Gastrocnemius medialis (tissue), 4 donors: ENCODE measurements at places on chromosomes 7 and 10. TPM values are rescaled to one million over a fixed set of nuclear protein-coding genes. Genes with fewer than 3 reads are reported as not detected.
A peak's percentile ranks its signal among the peaks of the same experiment; 100 is the strongest.

Gene FAM25G
- total RNA-seq = not detected

- H3K27me3 ChIP-seq = no peaks in the 10 kb centered on the region
- DNase-seq = no peak
- no peaks in the 10 kb centered on the region for H3K4me1 ChIP-seq
- H3K27ac ChIP-seq = no peak overlapping the region
- H3K4me3 ChIP-seq = no peak overlapping the region
Measured at GRCh38 chr10:35993591-35994515, 351.8 kb upstream of the FZD8 start.

GRCh38 chr7:27532314-27532713 is 130.4 kb downstream of the HIBADH start:
- DNase-seq = no peak
- H3K4me1 ChIP-seq = no peaks in the 10 kb centered on the region
- H3K27ac ChIP-seq = no peak overlapping the region
- H3K27me3 ChIP-seq = no peaks in the 10 kb centered on the region
- H3K4me3 ChIP-seq = no peak overlapping the region

Gene TRPV5
- not detected for total RNA-seq

GRCh38 chr10:72254813-72255568 is 18.7 kb upstream of the DDIT4 start:
- H3K36me3 ChIP-seq = no peaks in the 10 kb centered on the region
- peak overlapping the region; percentile 97 for H3K27ac ChIP-seq

DNA sequence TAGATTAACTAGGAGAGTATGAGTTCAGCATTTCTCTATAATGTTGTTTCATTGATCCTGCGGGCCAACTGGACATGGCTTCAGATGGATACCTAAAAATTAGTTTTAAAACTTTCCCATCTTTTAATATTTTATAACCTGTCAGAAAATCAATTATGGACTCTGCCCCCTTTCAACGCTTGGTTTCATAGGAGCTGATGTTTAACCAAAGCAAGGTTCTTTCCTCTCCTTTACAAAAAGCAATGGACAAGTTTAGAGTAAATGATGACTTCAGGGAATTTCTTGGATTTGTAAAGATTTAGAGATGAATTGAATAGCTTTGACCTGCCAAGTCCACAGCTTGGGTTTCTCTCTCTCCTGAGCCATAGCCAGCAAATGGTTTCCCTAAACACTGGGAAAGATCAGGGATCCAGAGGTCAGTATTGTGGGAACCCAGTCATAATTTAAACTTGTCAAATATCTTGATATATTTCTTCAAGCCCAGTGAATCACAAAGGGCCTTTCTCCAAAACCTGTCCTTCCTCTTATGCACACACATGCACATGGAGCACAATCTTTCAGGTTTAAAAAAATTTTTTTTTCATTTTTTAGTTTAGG is 177.1 kb downstream of the EVX1 start:
- no peaks in the 10 kb centered on the region for H3K4me1 ChIP-seq
- no peak overlapping the region for H3K27ac ChIP-seq
- H3K36me3 ChIP-seq = no peaks in the 10 kb centered on the region

DNA sequence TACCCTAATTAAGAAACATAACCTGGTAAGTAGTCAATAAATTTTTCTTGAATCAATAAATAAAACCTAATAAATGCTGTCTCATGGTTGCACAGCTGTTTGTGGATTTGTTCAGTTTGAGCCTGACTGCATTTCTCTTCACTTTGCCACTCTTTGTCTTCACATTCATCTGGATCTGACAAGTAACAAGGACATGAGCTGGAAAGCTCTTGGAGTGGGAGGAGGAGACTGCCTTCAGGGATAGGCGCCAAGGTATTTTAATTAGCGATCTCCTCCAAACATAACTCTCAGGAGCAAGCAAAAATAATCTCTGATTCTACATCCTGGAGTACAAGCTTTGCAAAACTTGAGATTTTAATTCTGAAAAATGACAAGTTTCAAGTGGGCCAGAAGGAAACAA is 251.0 kb downstream of the BMPER start:
- H3K36me3 ChIP-seq = no peaks in the 10 kb centered on the region
- H3K4me1 ChIP-seq = peaks cover 53% of the 10 kb centered on the region
- no peaks in the 10 kb centered on the region for H3K27me3 ChIP-seq
- H3K27ac ChIP-seq = peak overlapping the region; percentile 82

GRCh38 chr7:142482891-142483658 is 225.2 kb upstream of the PRSS58 start:
- no peak overlapping the region for H3K27ac ChIP-seq
- no peaks in the 10 kb centered on the region for H3K4me1 ChIP-seq

GRCh38 chr7:17234398-17235031 is 63.9 kb upstream of the AHR start:
- no peaks in the 10 kb centered on the region for H3K36me3 ChIP-seq
- no peaks in the 10 kb centered on the region for H3K27me3 ChIP-seq
- no peak overlapping the region for H3K27ac ChIP-seq

DNA sequence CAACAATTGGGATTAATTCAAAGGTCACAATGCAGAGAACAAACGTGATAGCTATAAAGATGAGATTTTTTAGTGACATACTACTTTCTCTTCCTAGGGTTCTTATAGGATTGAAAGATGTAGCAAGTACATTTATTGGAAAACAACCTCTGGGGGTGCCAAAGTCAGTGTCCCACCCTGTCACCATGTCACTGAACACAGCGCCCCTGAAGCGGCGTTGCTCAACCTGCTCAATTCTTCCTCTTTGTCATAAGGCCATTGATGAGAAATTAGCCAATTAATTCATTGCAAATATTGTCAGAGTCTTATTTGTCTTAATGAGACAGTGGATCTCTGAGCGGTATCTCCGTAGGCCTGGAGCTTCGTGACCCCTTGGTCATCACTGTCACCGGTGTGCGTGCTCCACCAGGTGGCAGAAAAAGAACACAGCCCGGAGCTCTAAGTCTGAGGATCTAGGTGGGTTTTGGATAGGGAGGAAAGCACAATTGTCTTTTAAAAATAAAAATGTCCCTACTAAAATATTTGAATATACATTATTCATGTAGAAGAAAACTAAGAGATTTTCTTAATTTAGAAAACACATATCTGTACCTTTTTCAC is 362.6 kb downstream of the PAXIP1 start:
- no peak overlapping the region for H3K4me3 ChIP-seq
- H3K27me3 ChIP-seq = no peaks in the 10 kb centered on the region
- no peaks in the 10 kb centered on the region for H3K36me3 ChIP-seq
- no peak overlapping the region for H3K27ac ChIP-seq

GRCh38 chr7:141960687-141961422 is 12.7 kb downstream of the TAS2R38 start:
- no peaks in the 10 kb centered on the region for H3K36me3 ChIP-seq
- DNase-seq = no peak
- no peak overlapping the region for H3K4me3 ChIP-seq
- H3K4me1 ChIP-seq = no peaks in the 10 kb centered on the region
- no peak overlapping the region for H3K27ac ChIP-seq
- no peaks in the 10 kb centered on the region for H3K27me3 ChIP-seq

Gene FAM237B
- total RNA-seq = not detected

GRCh38 chr7:138095972-138096935 is 20.0 kb downstream of the AKR1D1 start:
- no peaks in the 10 kb centered on the region for H3K4me1 ChIP-seq
- no peaks in the 10 kb centered on the region for H3K36me3 ChIP-seq
- DNase-seq = no peak
- H3K4me3 ChIP-seq = no peak overlapping the region
- H3K27me3 ChIP-seq = no peaks in the 10 kb centered on the region

GRCh38 chr7:152759949-152760853 is 649 bp downstream of the ACTR3B start:
- peaks cover 23% of the 10 kb centered on the region for H3K4me1 ChIP-seq
- DNase-seq = peak; percentile 34
- H3K4me3 ChIP-seq = peak overlapping the region; percentile 90
- H3K36me3 ChIP-seq = no peaks in the 10 kb centered on the region

Gene SORCS1
- not detected for total RNA-seq

- H3K36me3 ChIP-seq = no peaks in the 10 kb centered on the region
- H3K4me3 ChIP-seq = no peak overlapping the region
- DNase-seq = no peak
- peak overlapping the region; percentile 86 for H3K27ac ChIP-seq
Measured at GRCh38 chr7:129898502-129899160, 54.1 kb downstream of the UBE2H start.

GRCh38 chr10:102235598-102235920 is 5.8 kb downstream of the PITX3 start:
- peaks cover 77% of the 10 kb centered on the region for H3K4me1 ChIP-seq
- DNase-seq = no peak
- H3K27ac ChIP-seq = peak overlapping the region; percentile 59
- no peaks in the 10 kb centered on the region for H3K27me3 ChIP-seq
- H3K36me3 ChIP-seq = no peaks in the 10 kb centered on the region
- H3K4me3 ChIP-seq = no peak overlapping the region

DNA sequence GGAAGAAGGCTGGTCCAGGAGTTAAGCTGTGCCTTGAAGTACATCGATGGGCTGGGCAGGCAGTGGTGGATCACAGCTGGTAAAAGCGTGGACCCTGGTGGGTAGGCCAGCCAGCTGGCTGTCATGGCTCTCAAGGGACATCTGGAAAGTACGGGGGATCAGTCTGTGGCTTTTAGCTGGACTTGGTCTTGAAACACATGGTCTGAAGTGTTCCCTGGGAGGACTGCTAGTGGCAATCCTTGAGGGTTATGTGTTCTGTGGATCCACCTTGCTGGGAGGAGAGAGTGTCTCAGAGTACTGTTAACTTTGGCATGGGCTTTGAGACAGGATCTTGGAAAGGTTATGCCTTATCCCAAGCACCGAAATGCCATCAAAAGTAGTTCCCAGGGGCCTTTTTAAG is 754.3 kb downstream of the SUGCT start:
- H3K4me3 ChIP-seq = no peak overlapping the region
- no peaks in the 10 kb centered on the region for H3K27me3 ChIP-seq
- no peak overlapping the region for H3K27ac ChIP-seq
- H3K36me3 ChIP-seq = no peaks in the 10 kb centered on the region
